ENCODE measurements at places on chromosomes 1 and 21.

- DNase-seq = no peak
These were observed 187.3 kb downstream of the ATP6V1G3 start for GRCh38 chr1:198352975-198353695.

DNA sequence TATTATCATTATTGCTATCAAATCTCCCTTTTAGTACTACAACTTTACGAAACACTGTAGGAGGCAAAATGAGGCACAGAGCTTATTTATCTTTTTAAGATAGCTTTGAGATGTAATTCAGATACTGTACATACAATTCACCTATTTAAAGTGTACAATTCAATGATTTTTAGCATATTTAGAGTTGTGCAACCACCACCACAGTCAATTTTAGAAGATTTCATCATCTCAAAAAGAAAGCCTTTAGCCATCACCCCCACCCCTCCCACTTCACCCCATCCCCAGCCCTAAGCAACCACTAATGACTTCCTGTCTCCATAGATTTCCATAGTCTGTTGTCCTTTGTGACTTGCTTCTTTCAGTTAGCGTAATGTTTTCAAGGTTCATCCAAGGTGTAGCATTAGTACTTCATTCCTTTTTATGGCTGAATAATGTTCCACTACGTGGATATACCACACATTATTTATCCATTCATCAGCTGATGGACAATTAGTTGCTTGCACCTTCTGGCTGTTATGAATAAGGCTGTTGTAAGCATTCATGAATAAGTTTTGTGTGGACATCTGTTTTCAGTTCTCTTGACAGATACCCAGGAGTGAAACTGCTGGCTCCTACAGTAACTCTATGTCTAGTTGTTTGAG, 9.4 kb upstream of the CAPN9 start:
- no peak for DNase-seq

DNA sequence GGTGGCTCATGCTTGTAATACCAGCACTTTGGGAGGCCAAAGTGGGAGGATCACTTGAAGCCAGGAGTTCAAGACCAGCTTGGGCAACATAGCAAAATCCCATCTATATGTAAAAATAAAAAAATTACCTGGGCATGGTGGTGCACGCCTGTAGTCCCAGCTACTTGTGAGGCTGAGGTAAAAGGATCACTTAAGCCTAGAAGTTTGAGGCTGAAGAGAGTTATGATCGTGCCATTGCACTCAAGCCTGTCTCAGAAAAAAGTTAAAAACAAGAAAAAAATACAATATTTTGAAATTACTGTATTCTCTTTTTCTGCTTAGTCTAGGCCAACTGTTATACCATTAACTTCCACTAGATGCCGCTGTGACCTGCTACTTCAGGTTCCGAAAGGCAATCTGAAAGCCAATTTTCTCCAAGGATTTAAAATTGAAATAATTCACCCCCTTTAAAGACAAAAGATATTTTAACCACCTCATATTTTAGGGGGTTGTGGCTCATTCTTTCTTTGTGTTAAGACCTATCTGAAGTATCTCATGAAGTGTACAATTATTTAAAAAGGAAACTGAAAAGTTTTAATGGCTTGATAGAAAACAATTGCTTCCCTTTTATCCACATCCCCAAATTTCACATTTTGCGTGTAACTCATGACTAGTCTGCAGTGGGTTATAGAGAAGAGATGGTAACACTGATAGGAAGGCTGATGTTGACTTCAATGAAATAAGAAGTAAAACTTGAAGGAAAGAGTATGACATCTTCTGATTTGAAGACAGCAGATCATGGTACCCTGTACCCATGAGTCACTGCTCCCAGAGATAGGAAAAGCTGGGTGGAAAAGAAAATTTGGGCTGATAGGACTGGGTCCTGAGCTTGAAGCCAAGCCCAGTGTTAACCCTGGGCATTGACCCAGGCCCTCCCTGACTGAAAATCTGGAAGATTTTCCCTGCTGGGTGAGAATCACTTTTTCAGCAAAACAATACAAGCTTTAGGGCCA, 24.4 kb upstream of the CLDN14 start:
- DNase-seq = peak; percentile 24

GRCh38 chr1:100921110-100921706, 25.3 kb downstream of the SLC30A7 start:
- peak; percentile 21 for DNase-seq

DNA sequence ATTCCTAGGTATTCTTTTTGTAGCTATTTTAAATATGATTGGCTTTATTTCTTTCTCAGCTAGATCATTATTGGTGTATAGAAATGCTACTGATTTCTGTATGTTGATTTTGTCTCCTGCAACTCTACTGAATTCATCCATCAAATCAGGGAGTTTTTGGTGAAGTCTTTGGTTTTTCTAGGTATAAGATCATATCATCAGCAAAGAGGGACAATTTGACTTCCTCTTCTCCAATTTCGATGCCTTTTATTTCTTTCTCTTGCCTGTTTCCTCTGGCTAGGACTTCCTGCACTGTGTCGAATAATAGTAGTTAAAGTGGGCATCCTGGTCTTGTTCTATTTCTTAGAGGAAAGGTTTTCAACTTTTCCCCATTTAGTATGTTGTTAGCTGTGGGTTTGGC, 27.5 kb upstream of the PRKACB start:
- DNase-seq = no peak

- peak; percentile 78 for DNase-seq
These were observed 171.1 kb downstream of the TOMM20 start for GRCh38 chr1:234957330-234958065.

GRCh38 chr1:43293896-43294760, 6.7 kb upstream of the TIE1 start:
- no peak for DNase-seq

- DNase-seq = no peak
These were observed 8.8 kb upstream of the CDCP2 start for GRCh38 chr1:54161495-54162168.

GRCh38 chr1:226111098-226111882, 48.8 kb downstream of the H3-3A start:
- no peak for DNase-seq

- no peak for DNase-seq
These were observed 77.7 kb downstream of the ZBTB18 start for GRCh38 chr1:244128591-244129383.

- DNase-seq = no peak
These were observed 83.0 kb downstream of the KIRREL1 start for GRCh38 chr1:158076441-158076840.

DNA sequence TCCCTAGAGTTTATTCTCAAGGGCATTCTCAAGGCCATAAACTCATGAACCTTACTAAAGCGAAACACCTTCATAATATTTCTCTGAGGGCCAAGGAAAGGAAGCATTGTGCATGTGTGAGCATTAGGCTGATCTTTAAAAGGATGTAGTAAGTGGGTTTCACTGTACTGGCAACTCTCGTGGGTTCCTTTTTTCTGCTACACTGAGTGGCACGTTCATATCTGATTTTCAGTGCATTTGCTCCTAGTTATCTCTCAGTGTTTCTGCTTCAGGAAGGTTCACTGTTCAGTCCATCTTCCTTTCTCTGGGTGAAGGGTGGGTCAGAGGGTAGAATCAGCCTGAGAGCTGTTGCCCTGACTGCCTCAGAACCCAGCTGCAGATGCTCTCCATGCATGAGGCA, 192.8 kb upstream of the ADGRL2 start:
- DNase-seq = no peak

GRCh38 chr1:225875044-225875815, 7.0 kb downstream of the TMEM63A start:
- no peak for DNase-seq
